ENCODE measurements at places on chromosomes 7 and 10.
A peak's percentile ranks its signal among the peaks of the same experiment; 100 is the strongest.

DNA sequence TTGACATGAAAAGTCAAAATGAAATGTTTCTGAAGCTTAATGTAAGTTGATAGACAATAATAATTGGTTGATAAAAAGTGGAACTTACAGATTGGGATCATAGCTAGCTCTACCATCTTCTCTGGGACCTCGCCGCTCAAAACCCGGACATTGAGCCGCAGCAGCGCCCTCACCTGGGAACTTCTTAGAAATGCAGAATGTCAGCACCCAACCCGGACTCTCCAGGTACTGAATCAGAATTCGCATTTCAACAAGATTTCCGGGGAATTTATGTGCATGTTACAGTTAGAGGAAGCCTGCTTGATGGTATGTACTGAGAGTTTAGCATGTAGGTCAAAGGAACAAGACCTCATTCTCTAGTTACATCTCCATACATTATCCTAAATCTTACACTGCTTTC is 36.7 kb upstream of the ABLIM1 start:
- DNase-seq: peak; percentile 9

DNA sequence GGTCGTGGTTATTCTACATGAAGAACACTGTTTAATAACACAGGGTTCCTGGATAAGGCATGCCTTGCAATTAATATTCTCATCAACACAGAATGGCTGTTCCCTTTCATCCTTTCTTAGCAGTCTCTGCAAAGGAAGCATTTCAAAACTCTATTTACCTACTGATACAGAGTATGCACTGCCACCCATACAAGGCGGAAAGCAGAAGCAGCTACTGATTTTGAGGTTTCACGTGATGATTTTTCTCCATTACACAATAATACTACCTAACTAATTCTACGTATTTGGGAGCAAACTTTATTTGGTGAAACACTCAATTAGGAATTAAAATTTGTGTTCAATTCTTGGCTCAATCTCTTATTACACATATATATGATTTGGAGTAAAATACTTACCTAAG is 43.0 kb upstream of the COL1A2 start:
- no peak for DNase-seq

GRCh38 chr10:119177708-119178371 is 772 bp downstream of the PRDX3 start:
- peak; percentile 4 for DNase-seq

- peak; percentile 31 for DNase-seq
These were observed 754 bp downstream of the SLC25A13 start for GRCh38 chr7:96321031-96321657.

DNA sequence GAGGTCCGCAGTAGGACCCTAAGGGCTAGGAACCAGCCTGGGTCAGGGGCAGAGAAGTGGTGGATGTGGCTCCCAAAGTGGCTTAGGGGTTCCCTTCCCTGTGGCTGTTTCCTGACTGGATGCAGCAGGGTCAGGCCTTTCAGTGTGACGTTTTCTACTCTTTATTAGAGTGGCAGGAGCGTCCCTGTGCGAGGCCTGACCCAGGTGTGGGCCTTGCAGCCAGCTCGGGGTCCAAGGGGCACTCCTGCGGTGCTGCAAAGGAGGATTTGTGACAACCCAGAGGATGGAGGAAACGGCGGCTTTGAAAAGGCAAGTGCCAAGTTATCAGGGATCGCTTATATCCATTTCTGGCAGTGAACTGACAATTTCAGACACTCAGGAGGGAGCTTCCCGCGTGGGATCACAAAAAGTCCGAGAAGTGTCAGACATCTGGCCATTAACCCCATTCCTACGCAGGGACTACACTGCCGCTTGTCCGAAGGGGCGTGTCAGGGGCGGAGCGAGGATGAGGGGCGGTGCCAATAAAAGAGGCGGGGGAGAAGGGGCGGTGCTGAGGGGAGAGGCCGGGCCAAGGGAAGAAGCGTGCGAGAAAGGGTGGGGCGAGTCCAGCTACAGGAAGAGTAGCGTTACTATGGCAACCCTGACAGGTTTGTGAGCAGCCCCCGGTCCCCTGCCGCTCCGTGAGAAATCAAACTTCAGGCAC is 98.8 kb upstream of the ZNF722 start:
- DNase-seq: peak; percentile 74

DNA sequence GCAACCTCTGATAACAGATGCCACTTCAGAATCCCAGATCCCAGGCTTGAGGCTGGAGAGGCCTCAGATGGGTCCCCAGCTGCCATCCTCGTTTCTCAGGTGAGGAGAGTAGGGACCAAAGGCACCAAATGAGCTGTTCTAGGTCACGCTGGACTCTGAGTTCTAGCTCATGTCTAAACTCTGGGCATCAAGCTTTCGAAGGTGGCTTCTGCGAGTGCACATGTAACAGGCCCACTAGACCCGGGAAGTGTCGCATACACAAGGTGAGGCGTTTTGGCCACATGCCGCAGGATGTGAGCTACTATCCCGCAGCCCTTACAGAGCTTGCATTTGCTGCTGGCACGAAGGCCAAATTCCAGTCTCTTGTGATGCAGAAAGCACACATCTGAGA is 355.1 kb upstream of the SHH start:
- DNase-seq: no peak
